ENCODE measurements at places on chromosomes 4 and X.

- no peak for DNase-seq
Measured at GRCh38 chr4:138572007-138572406, 329.9 kb upstream of the SLC7A11 start.

GRCh38 chrX:109654516-109655109, 29.6 kb upstream of the KCNE5 start:
- no peak for DNase-seq

DNA sequence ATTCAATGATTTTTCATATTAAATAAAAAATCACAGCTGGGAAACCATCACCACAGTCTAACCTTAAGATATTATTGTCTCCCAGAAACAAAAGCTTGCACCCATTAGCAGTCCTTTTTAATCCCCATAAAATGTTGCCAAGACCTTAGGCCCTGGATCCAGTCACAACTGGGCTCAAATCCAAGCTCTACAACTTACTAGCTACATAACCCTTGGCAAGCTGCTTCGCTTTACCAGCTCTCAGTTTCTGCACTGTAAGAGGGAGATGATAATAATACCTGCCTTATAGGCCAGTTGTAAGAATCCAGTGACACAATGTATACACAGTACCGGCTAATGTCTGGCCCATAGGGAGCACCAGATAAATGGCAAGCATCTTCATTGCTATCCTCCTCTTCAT, 400.9 kb upstream of the FGF13 start:
- DNase-seq = no peak

DNA sequence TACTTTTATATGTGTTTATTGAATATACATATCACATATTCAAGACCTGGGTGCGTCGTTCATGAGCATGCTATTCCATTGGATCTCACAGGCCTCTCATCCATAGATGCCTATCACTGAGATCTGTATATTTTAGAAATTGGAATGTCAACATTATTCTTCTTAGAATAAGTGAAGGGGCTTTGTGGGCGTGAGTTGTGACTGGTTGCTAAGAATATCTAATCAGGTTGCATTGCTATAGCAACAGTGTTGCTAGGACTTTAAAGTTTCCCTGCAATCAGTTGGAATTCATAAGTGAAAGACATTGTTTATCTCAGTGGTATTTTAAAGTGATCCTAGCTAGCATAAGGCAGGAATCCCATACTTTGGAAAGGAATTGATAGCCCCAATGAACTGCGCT, 36.7 kb upstream of the ANK2 start:
- no peak for DNase-seq

GRCh38 chr4:26953366-26953765, 92.7 kb downstream of the STIM2 start:
- DNase-seq = no peak

- DNase-seq = no peak
Measured at GRCh38 chrX:41014776-41015360, 70.4 kb upstream of the USP9X start.

GRCh38 chr4:57090079-57090478, 20.1 kb downstream of the IGFBP7 start:
- DNase-seq = no peak

- no peak for DNase-seq
Measured at GRCh38 chr4:65265526-65265925, 404.8 kb downstream of the EPHA5 start.

- no peak for DNase-seq
Measured at GRCh38 chrX:50471390-50471789, 765 bp upstream of the DGKK start.

GRCh38 chr4:56806666-56807065, 14.8 kb downstream of the SPINK2 start:
- DNase-seq = no peak

- no peak for DNase-seq
Measured at GRCh38 chrX:121496966-121497365, 449.6 kb downstream of the GLUD2 start.

- DNase-seq = no peak
Measured at GRCh38 chrX:97309487-97310116, 425.9 kb downstream of the RPA4 start.

GRCh38 chr4:31548021-31548420, 827.9 kb downstream of the PCDH7 start:
- no peak for DNase-seq

GRCh38 chr4:154985673-154986072, 204.6 kb downstream of the RBM46 start:
- DNase-seq = no peak

- DNase-seq = no peak
Measured at GRCh38 chrX:63652086-63652765, 132.8 kb downstream of the ARHGEF9 start.

DNA sequence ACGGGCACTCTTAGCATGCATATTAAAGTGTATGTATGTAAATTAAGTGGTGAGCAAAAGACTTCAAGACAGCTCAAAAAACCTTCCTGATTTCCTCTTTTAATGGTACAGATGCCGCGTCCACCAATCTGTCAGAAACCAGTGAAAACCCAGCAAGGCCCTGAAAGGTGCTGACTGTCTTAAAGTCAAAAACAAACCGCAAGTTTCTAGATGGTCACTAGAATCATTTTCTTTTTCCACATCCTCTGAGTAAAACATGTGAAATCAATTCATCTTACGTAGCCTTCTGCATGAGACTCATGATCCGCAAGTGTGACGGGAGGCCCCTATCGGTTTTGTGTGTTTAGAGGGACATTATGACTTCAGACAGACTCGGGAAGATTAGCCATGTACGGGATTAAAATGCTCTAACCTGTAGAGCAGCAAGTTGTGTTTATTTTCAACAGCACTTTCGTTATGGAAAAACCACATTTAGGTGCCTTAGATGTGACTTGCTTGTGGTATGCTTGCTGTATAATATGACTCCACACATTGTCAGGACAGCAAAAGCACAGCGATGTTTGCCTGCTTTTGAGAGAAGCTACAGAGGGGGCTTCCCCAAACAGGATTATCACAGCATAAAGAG, 88.2 kb upstream of the STS start:
- peak; percentile 22 for DNase-seq

DNA sequence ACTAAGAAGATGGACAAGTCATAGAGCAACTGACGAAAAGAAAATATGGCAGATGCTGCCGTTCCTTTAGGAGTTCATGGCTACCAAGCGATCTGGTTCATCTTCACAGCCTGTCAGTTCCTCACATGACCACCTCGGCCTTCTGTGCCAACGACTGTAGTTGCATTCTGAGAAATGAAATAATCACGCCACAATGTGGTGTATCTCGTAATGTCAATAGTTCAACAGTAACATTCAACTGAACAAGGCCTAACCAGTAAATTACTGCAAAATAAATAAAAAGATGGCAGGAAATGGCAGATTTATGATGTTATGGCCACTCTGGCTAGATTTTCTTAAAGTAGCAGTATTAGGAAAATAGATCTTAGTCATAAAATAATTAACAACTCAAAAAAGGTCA, 4.4 kb downstream of the GPRIN3 start:
- no peak for DNase-seq

All from GM12891 (cell line).